ENCODE measurements at places on chromosomes 16 and 17.

GRCh38 chr16:83674931-83675535 is 132.7 kb upstream of the HSBP1 start:
- no peak for DNase-seq

GRCh38 chr16:1745181-1745899 is 26.0 kb downstream of the NME3 start:
- no peak for DNase-seq

GRCh38 chr17:40086150-40087044 is 14.0 kb downstream of the NR1D1 start:
- peak; percentile 6 for DNase-seq

GRCh38 chr16:68064791-68065365 is 20.3 kb upstream of the NFATC3 start:
- peak; percentile 0 for DNase-seq

GRCh38 chr17:65495122-65496055 is 66.1 kb downstream of the AXIN2 start:
- DNase-seq = no peak

DNA sequence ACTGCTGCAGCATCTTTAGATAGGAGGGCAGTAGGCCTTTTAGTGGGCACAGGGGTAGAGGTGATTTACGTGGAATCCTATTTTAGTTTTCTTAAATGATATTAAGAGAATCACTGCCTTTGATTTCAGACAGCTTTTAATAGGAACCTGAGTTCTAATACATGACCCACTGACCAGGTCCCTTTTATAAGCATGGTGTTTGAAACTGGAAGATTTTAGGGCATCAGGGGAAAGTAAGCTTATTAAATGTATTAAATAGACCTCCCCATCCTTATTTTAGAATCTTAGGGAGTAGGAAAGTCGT is 2.0 kb downstream of the MSL1 start:
- no peak for DNase-seq

DNA sequence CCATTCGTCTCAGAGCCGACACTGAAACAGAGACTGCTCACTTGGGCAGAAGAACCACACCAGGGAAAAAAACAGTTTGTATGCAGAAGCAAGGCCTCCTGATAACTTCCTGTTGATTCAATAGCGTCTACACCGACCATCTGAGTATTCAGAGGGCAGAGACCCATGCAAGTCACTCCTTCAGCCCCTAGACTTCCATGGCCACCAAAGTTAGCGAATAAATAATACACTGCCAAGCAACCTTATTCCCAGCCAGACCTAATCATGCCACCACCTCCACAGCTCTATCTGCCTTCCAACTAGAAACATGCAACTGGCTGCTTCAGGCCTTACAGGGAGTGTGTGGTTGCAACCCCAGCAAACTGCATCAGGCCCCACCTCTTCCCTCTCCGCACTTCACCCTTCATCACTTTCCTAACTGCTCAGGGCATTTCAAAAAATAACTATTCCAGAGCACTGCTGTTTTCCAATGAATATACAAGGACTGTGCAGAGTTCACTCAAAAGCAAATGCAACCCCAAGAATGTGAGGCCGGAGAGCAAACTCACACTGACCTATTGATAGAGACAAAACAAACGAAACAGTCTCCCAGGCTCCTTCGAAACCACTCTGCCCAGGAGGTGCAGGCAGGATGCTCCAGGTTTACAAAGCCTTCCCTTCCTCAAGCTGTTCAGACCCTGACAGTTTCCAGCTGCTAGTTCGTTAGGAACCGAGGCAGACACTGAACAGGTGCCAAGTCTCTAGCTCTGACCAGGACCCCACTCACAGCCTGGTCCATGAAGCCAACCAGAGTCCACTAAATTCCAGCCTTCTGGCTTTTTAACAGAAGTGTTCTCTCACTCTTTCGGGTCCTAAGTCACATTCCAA is 3.6 kb downstream of the USP7 start:
- DNase-seq = no peak

DNA sequence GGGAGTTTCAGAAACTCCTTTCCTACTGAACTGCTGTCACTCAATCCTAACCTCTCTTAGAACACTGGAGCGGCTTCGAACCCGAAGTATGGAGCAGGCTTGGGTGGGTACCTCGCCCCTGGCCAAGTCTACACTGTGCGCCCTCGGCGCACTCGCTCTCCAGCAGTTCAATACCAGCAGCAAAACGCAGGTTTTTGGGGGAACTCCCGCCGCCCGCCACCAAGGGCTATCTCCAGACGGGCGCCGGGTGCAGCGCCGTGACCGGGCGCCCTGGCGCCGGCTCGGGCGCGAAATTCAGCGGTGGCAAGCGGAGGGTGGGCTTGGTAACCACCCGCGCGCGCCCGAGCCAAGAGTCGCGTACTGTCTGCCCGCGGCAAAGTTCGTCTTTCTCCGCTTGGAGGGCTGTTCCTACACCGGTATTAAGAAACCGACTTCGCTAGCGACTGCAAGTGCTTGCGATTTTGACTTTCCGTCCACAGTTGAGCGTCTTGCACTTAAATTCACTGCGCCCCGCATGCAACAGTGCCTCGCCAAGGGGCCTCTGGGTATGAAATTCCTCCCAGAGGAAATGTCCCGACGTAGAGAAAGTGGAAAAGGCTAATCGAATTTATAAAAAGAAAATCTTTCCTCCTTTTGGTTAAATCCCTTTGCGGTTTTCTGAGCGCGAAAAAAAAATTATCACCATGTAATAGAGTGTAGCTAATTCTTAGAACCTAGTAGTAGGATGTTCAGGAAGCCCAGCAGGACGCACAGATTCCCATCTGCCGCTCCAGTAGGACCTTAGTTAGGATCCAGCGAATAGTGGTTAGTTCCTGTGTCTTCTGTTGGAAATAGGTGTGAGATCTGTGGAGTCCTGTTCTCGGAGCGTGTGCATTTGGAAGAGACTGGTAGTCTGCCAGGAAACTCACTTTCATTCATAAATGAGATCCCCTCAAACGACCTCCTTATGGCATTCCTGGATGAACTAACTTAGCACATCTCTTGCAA is 5.0 kb upstream of the SALL1 start:
- peak; percentile 13 for DNase-seq

GRCh38 chr17:977166-977565 is 2.4 kb downstream of the NXN start:
- DNase-seq = no peak

DNA sequence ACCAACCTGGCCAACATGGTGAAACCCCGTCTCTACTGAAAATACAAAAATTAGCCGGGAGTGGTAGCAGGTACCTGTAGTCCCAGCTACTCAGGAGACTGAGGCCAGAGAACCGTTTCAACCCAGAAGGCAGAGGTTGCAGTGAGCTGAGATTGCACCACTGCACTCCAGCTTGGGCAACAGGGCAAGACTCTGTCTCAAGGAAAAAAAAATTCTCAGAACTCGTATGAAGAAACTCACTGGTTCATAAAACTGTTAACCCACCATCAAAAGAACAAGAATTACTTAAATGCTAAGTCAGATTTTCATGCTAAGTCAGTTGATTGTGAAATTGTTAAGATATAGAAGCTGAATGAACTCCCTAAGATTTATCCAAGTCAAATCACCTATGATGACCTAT is 31.3 kb downstream of the SLC39A11 start:
- no peak for DNase-seq

GRCh38 chr16:81554979-81555378 is 110.4 kb downstream of the CMIP start:
- DNase-seq = no peak

GRCh38 chr16:5490499-5490898 is 392.9 kb upstream of the EEF2KMT start:
- DNase-seq = peak; percentile 4

DNA sequence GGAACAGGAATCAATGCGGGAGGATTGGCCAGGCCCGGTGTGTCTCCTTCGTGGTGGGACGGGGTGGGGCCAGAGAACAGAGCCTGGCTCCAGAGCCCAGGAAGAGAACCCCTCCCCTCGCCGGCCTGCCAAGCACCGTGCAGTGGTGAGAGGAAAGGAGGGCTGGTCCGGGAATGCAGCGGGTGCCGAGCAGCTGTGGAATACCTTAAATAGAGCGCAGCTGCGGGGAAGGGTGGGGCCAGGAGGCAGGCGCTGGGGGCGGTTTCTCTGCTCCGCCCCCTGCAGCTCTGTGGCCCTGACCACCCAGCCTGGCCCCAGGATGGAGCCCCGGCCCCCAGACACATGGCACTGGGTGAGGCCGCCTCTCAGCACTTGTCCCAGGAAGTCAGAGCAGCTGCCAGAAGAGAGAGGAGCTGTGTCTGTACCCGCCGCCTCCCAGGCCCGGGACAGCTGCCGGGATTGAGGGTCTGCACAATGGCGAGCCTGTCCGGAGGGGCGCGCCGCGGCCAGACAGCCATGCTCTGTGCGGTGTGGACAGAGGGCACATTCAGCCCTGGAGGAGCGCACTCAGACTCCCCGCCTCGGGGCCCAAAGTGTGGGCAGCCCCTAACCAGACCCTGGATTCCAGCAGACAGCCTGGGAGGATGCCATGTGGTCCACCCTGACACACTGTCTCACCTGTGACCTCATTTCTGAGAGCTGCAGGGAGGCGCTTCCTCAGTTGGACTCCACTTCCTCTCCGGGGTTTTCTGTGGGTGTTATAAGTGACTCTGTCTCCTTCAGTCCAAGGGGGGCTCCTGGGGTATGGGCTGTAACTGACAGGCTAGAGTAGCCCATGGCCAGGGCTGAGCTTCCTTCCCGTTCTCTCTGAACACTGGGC is 268.8 kb downstream of the SEC14L1 start:
- DNase-seq = no peak

DNA sequence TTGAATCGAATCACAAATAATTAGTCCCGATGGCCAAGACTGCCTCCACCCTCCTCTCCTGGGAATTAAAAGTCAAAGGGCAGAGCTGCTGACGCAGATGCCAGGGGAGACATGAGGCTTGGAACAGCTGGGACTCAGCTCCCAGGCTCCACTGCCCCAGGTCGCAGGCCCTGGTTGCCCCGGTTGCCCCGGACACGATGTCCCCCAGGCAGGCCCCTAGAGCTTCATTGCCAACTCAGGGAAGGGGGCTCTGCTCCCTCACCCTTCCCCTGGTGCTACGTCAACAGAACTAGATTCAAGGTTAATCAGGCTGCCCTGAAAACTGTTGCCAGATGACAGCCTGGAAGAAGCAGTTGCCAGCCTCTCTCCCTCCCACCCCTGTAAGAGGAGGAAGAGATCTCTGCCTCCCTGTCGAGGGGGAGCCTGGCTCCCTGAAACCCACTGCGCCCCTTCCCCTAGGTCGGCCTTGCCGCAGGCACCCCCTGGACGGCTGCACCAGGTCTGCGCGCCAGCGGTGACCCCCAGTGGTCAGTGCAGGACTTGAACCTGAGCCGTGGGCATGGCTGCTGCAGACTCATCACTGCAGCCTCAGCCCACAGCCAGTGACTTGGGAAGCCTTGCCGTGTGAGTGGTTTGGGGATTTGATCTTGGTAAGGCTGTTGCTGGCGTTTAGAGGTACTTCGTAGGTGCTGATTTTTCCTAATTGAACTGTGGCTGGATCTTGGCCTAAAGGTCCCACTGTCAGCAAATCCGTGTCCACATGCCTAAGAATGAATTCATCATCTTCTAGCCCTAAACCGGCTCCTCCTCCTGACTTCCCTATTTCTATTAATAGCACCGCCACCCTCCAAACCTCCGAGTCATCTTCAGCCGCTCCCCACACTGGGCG is 84.1 kb upstream of the TOB1 start:
- no peak for DNase-seq

GRCh38 chr17:79049821-79050220 is 24.8 kb upstream of the ENGASE start:
- DNase-seq = no peak

GRCh38 chr17:50076591-50077235 is 18.4 kb upstream of the PDK2 start:
- no peak for DNase-seq

DNA sequence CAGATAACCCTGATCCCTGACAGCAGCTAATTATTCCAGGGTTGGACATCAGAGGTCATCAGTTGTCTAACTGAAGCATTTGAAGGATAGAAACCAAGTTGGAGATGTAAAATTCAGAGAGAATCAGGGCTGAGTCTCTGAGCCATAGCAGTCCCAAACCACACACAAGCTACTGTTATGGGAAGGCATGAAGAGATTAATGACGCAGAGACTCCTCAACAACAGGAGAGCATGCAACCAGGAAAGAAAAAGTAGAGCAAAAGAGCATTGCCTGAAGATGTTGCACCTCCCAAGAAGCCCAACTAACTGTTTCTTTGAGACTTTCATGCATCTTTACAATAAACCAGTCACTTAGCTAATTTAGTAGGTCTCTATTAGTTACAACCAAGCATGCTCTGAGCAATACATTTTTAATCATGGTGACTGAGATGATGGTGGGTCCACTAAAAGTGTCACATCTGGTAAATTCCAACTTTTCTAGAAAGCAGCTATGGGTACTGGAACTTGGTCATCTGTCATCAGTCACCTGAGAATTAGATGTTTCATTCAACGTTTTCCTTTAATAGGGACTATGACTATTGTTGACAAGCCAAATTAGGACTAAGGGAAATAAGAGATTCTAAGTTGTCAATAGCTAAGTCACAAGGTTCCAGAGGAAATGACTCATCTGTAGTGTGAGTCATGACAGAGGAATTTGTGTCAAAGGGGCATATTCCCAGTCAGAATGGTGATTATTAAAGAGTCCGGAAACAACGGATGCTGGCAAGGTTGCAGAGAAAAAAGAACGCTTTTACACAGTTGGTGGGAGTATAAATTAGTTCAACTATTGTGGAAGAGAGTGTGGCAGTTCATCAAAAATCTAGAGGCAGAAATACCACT is 239.8 kb downstream of the CHD9NB start:
- DNase-seq = no peak

GRCh38 chr16:47984669-47985068 is 171.1 kb downstream of the ABCC12 start:
- no peak for DNase-seq

DNA sequence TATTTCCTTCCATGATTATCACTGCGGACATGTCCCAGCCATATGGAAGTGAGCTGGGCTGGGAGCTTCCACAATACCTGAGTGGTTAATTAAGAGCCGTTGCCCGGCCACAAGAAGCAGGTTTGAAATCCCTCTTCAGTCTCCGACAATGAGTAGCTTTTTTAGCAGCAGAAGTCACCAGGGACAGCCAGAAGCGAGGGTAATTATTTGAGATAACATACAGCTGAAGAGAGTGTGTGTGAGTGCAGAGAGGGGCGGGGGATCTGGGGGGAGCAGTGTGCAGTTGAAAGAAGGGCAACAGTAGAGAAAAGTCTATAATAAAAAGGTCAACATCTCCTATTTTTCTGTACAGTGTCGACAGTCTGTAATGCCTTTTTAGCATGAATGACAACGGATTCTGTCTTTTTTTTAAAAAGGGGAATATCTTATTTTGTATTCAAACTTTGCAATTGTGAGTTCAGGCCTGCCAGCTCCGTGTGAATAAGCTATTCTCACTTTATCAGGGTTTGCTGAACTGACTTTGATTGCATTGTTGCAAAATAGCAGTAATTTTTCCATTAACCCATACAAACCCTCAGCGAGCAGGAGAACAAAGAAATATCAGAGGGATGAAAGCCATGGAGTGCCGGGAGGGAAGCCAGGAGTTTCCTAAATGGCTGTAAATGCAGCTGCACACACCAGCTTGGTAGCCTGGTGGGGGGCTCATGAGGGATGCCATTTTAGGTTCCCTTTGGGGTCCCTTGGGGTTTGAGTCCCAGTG is 220.3 kb upstream of the IRX3 start:
- peak; percentile 77 for DNase-seq

DNA sequence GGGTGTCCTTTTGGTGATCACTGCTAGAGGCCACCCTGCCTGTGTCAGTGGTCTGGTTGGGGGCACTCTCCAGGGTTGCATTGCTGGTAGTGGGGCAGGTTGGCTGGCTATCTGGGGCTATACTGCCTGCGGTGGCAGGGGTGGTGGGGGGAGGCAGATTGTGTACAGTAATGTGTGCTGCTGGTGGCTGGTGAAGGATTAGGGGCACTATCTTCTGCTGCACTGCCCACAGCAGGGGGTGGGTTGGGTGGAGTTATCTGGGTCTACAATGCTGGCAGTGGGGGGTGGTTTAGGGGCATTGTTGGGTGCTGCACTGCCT is 204.0 kb upstream of the WSB1 start:
- DNase-seq = no peak

Measured in NCI-H748 treated with DMSO at 0.1 percent for 48 hours (cell line).